ENCODE measurements at places on chromosomes 3 and 15. TPM values are rescaled to one million over a fixed set of nuclear protein-coding genes. Genes with fewer than 3 reads are reported as not detected.

GRCh38 chr3:30449290-30449632 lies 157.1 kb upstream of the TGFBR2 start:
- no peak overlapping the region for H3K4me3 ChIP-seq
- H3K4me1 ChIP-seq, result peaks cover 22% of the 10 kb centered on the region
- DNase-seq, result no peak
- H3K27me3 ChIP-seq, result no peaks in the 10 kb centered on the region
- no peaks in the 10 kb centered on the region for H3K36me3 ChIP-seq

- H3K4me3 ChIP-seq, result no peak overlapping the region
- H3K27ac ChIP-seq, result no peak overlapping the region
- no peaks in the 10 kb centered on the region for H3K36me3 ChIP-seq
- H3K27me3 ChIP-seq, result no peaks in the 10 kb centered on the region
- H3K4me1 ChIP-seq, result no peaks in the 10 kb centered on the region
These were observed 189.0 kb upstream of the HES1 start for GRCh38 chr3:193946945-193947344.

GRCh38 chr3:195133462-195133861 lies 137.5 kb downstream of the XXYLT1 start:
- H3K27me3 ChIP-seq, result no peaks in the 10 kb centered on the region
- no peak for DNase-seq
- no peak overlapping the region for H3K4me3 ChIP-seq
- H3K27ac ChIP-seq, result no peak overlapping the region
- H3K4me1 ChIP-seq, result no peaks in the 10 kb centered on the region

DNA sequence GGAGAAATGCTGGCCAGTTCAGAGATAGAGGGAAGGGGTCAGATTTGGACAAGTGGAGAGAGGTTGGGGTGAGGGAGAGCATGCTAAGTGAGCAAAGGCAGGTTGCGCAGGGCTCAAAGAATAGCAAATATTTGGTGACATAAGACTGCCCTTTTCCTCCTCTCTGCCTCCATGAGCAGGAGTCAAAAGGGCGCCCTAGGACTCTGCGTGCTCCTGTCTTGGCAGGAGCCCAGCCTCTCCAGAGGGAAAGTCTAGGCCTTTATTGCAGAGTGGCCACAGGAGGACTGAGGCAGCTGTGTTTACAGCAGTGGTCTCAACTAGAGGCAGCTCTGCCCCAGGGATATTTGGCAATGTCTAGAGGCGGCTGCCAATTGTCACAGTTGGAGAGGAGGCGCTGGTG lies 165.6 kb downstream of the FAM43A start:
- no peak overlapping the region for H3K27ac ChIP-seq
- no peaks in the 10 kb centered on the region for H3K4me1 ChIP-seq
- no peaks in the 10 kb centered on the region for H3K27me3 ChIP-seq
- H3K36me3 ChIP-seq, result no peaks in the 10 kb centered on the region

DNA sequence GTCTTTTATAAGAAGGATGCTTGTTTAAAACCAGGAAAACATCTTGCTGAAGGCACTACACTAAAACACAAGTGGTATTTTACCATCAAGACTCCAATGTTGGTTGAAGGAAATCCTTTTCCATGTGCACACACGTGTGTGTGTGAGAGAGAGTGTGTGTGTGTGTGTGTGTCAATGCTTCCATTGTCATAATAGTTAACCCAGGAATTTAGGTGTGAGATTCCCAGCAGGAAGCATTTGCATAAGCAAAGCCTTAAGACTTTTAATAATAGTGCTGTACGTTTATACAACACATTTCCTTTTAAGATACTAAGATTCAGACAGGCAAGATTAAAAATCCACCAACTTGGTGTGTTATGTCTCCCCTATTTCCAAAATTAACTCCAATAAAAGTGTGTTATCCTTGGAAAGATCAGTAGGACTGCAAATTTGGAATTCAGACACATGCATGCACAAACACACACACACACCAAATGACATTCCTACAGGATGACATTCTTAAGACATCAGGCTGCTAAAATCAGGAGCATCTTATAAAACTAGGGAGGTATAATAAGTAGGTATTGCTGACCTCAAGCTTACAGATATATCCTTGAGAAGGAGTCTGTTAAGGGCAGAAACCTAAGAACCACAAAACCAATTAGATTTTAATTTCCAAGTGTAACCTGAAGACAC lies 18.3 kb downstream of the LMCD1 start:
- no peak overlapping the region for H3K4me3 ChIP-seq
- peaks cover 64% of the 10 kb centered on the region for H3K36me3 ChIP-seq
- no peak overlapping the region for H3K27ac ChIP-seq
- no peaks in the 10 kb centered on the region for H3K4me1 ChIP-seq

DNA sequence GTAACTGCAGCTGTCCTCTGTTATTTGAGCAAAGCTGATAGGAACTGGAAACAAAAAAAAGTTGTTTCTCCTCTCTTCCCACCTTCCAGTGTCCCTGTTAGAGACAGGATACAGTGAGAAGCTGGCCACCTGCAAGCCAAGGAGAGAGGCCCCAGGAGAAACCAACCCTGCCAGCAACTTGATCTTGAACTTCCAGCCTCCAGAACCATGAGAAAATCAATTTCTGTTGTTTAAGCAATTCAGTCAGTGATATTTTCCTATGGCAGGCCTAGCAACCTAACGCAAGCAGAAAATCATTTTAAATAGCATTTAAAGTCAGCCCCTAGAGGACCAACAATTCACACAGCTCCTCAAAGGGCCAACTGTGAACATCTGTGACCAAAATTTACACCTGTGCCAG lies 291.3 kb downstream of the OXSM start:
- no peaks in the 10 kb centered on the region for H3K4me1 ChIP-seq
- no peak overlapping the region for H3K4me3 ChIP-seq
- no peaks in the 10 kb centered on the region for H3K36me3 ChIP-seq
- H3K27me3 ChIP-seq, result no peaks in the 10 kb centered on the region

- H3K4me1 ChIP-seq, result peaks cover 17% of the 10 kb centered on the region
- no peak for DNase-seq
- H3K27ac ChIP-seq, result no peak overlapping the region
- H3K27me3 ChIP-seq, result no peaks in the 10 kb centered on the region
- H3K4me3 ChIP-seq, result no peak overlapping the region
- no peaks in the 10 kb centered on the region for H3K36me3 ChIP-seq
These were observed 266.5 kb upstream of the LRTM1 start for GRCh38 chr3:55194376-55194775.

DNA sequence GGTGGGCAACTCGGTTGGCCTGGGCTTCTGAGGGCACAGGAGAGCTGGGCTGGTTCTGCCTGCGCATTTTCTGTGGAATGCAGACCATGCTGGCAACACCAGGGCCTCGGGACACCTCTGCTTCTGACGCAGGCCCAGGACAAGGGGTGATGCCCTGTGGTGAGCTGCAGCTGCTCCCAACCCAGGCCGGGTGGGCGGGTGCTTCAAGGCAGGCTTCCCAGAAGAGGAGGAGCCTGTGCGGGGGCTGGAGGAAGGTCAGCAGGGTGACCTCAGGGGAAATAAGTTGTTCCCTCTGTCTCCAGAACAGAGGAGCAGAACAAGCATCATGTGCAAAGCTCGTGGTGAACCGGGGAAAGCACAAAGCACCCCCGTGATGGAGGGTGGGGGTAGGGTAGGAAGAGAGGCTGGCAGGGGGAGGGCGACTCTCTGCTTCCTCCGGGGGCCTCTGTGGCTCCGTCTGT lies 11.0 kb upstream of the PLXNA1 start:
- no peaks in the 10 kb centered on the region for H3K27me3 ChIP-seq
- no peak overlapping the region for H3K4me3 ChIP-seq
- no peaks in the 10 kb centered on the region for H3K36me3 ChIP-seq

DNA sequence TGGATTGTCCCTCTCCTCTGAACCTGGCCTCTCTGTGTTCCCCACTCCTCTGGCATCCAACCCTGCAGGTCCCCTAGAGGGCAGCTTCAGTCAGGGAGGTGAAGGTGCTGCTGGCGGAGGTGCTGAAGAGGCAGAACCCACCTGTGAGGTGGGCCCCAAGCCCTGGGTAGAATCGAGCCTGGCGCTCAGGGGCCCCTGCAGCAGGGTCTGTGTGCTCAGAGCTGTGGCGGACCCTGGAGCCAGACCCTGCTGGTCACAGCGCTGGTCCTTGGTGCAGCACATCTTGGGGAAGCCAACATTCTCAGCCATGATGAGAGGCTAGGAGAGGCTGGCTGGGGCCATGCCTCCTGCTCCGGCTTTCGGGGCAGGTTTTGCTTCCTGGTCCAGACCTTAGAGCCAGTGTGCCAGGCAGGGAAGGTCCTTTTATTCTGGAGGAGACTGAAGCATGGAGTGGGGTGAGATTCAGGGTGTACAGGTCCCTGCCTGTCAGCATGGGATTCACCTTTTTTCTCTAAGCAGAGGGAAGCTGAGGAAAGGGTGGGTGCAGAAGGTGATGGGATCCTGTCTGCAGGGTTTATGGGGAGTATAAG lies 54.7 kb upstream of the TAMM41 start:
- no peak overlapping the region for H3K4me3 ChIP-seq
- no peak for DNase-seq
- H3K27ac ChIP-seq, result no peak overlapping the region
- no peaks in the 10 kb centered on the region for H3K27me3 ChIP-seq
- H3K36me3 ChIP-seq, result no peaks in the 10 kb centered on the region

DNA sequence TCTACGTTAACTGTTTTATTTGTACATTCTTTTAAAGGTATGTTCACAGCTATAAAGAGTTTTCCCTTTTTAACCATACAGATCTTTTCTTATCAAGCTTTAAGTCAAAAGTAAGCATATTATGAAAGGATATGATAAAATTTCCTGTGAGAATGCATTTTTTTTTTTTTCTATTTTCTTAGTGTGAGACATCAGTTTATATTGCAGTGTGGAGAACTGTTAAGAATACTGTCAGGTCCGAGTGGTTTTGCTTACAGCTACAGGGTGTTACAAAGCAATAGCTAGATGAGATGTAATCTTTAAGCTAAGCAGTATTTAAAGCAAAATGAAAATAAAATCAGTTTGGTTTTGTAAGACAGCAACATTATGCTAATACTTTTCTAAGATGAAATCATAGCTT lies 133.2 kb downstream of the SLC25A26 start:
- H3K27ac ChIP-seq, result no peak overlapping the region
- peaks cover under 1% of the 10 kb centered on the region for H3K4me1 ChIP-seq
- no peak overlapping the region for H3K4me3 ChIP-seq

DNA sequence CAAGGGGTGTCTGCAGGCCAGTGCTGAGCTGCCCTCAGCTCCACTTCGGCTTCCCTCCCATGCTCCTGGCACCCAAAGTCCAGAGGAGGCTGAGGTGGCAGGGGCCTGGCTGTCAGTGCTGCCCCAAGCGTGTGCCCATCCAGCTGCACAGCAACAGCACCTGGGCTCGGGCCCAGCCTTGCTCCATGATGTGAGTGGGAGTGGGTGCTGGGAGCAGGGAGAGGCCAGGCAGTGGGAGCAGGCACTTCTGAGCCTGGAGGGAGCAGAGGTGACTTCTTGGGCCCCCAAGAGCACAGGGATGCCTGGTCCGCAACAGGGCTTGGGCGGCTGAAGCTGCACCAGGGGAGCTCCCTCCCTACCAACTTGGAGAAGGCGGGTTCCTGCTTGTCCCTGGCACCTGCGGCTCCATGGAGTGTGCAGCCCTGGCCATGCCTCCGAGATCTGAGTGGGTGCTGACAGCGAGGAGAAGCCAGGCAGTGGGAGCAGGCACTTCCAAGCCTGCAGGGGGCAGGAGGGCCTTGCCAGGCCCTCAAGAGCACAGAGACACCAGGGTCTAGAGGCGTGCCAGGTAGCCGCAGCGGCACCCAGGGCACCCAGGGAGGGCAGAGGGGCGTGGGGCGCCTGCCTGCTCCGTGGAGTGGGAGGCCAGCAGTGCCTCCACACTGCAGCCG lies 366.7 kb upstream of the SGO1 start:
- H3K27ac ChIP-seq, result no peak overlapping the region
- H3K27me3 ChIP-seq, result no peaks in the 10 kb centered on the region
- DNase-seq, result no peak
- H3K4me3 ChIP-seq, result no peak overlapping the region
- no peaks in the 10 kb centered on the region for H3K36me3 ChIP-seq
- H3K4me1 ChIP-seq, result no peaks in the 10 kb centered on the region

DNA sequence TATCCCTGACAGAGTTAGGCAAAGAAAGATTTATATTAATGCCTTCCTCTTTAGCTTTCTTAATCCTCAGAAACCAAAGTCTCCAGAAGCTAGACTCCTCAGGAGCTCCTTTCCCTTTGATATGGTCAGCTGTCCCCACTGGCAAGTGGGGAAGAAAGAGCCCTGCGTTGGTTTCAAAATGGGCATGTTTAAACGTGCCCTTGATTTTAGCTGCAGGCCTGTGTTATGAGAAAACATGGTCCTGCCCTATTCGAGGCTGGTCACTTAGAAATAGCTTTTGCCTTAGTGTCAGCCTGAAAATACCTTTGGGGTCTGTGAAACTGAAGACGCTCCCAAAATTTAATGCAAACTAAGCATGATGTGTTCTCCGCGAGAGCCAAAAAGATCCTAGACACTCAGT lies 135.5 kb upstream of the RARB start:
- H3K27ac ChIP-seq, result no peak overlapping the region
- no peak for DNase-seq
- H3K27me3 ChIP-seq, result no peaks in the 10 kb centered on the region
- H3K4me3 ChIP-seq, result no peak overlapping the region

DNA sequence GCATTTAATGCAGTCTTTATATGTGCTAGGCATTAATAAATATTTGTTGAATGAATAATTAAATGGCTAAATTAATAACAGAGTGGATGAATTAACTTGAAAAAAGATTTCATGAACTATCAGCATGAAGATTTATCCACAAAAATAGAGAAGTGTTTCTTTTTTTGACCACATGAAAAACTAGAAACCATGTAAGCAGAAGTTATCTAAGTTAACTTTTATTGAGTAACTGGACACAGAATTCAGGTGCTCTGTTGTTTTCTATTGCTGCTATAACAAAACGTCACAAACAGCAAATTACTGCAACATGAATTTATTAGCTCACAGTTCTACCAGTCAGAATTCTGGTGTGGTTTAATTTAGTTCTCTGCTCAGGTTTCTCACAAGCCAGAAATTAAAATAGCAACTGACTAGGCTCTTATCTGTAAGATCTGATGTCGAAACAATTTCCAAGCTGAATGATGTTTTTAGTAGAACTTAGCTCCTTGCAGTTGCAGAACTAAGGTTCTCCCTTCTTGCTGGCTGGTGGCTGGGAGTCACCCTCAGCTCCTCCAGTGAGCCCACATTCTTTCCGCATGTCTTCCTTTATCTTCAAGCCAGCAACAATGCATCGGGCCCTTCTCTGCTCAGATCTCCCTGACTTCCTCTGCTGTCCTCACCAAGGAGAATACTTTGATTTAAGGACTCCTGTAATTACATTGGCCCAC lies 810.2 kb upstream of the ALCAM start:
- DNase-seq, result no peak
- H3K36me3 ChIP-seq, result no peaks in the 10 kb centered on the region
- no peak overlapping the region for H3K4me3 ChIP-seq
- H3K27me3 ChIP-seq, result no peaks in the 10 kb centered on the region

GPR176 gene
- total RNA-seq, result 16.1 TPM

CD80 gene
- 0.12 TPM for total RNA-seq

GP9 gene
- total RNA-seq, result not detected

BTLA gene
- total RNA-seq, result not detected

WDR53 gene
- total RNA-seq, result 12.8 TPM

CALML4 gene
- 5.0 TPM for total RNA-seq

SUSD5 gene
- 15.6 TPM for total RNA-seq

EPHB3 gene
- 16.6 TPM for total RNA-seq

CASR gene
- not detected for total RNA-seq

ROPN1 gene
- total RNA-seq, result not detected

All from SJCRH30 (cell line).